NCI-H1694 treated with DMSO at 0.1 percent for 48 hours (cell line): ENCODE measurements at places on chromosomes 4 and X.
A peak's percentile ranks its signal among the peaks of the same experiment; 100 is the strongest.

- DNase-seq = no peak
These were observed 134.1 kb upstream of the MAP3K15 start for GRCh38 chrX:19649226-19649995.

GRCh38 chr4:184273166-184274147 lies 55.8 kb upstream of the ENPP6 start:
- DNase-seq = no peak

DNA sequence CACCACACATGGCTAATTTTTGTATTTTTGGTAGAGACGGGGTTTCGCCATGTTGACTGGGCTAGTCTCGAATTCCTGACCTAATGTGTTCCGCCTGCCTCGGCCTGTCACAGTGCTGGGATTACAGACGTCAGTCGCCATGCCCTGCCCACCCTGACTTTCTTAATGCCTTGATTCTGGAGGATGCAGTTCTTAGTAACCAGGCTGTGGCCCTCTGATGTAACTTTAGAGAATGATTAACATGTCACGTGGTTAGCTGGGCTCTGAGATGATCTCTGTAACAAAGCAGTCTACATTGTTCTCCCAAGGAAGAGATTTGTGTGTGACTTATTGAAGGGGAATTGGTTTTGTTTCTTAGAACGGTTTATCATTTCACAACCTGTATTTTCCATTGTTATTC lies 30.6 kb downstream of the ANK2 start:
- DNase-seq = no peak

GRCh38 chr4:119725011-119725410 lies 96.4 kb upstream of the PDE5A start:
- DNase-seq = no peak

DNA sequence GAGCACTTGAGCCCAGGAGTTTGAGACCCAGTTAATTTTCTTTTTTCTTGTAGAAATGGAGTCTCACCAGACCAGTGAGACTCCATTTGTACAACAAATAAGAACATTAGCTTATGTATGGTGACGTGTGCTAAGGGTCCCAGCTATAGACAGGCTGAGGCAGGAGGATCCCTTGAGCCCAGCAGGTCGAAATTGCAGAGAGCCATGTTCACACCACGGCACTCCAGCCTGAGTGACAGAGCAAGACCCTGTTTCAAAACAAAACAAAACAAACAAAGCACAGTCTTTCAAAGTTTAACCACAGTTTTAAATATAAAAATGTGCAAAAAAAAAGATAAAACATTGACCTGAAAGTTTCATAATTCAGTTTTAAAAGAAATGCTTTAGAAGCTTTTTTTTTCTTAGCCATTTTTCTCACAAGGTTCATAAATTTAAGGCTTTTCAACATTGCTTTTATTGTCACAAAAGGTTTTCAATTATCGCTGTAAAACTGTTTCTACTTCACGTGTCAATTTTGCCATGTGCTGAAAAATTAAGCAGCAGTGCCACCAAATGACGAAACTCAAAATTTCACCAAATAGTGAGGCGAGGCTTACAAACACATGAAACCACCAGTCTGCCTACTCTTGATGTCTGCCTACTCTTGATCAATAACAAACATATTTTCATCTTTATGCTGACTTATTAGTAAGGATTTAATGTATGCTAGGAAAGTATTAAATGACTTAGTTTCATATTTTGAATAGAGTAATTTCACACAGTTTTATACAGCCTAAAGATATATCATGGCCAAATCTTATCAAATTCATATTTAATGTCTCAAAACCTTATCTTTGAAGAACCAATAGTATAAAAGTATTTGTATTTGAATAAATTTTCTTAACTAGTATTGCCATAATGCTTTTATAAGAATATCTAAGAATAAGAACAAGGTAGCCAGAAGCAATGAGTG lies 126.3 kb downstream of the NEK1 start:
- DNase-seq = peak; percentile 16

DNA sequence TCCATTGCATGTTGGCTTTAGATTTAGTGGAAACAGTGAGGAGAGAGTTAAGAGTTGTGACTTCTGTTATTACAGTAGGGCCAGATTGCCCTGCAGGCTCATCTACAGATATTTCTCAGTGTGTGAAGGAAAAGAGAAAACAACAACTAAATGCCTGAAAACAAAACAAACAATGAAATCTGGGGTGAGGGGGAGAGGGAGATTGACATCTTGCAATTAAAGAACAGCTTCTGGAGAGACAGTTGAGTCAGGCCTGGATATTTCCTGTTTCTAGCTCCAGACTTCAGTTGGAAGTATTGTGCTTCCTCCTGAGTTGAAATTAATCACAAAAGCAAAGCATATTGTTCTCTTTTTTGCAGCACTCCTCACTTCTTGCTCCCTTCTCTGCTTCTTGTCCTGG lies 108.3 kb upstream of the SCML1 start:
- DNase-seq = no peak

DNA sequence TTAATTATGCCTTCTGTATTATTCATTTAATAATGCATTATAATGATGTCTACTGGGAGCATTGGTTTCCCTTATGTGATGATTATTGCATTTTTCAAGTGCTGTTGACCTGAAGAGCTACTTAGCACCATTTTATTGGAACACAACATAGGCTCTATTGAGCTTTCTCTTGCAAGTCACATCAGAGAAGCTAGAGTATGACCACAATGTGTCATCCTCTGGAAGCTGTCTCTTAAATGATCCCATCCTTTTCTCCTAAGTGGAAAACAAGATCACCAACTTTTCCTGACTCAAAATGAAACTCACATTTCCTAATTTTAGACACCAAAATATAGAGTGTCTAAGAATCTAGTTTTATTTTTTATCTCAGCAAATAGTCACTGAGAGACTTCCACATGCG lies 1451.9 kb downstream of the PCDH7 start:
- DNase-seq = no peak

DNA sequence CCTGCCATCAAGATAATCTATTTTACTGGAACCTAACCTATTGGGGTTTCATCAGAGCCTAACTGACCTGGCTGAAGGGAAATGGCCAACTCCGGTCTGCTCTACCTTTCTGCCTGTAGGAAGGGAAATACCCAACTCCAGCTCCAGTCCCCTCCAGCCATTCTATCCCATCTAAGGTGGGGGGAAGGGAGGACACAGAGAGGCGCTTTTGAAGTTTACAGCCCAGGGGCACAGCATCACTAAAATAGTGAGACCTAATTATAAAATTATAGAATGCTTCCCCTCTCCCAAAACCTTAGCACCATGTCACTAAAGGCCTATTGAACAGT lies 27.8 kb upstream of the ACSL4 start:
- DNase-seq = no peak

DNA sequence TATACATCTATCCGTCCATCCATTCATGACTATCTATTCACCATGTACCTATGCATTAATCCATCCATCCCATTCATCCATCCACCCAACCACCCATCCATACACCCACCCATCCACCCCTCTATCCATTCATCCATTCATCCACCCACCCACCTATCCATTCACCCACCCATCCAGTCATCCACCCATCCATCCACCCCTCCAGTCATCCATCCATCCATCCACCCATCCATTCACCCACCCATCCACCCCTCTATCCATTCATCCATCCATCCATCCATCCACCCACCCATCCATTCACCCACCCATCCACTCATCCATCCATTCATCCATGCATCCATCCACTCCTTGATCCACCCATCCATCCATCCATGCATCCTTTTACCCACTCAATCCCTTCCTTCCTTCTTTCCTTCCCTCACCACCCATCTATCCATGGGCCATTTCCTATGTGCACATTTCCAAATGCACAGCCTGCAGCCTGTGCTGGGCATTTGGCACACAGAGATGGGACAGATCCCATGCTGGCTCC lies 100.8 kb upstream of the ADRA2C start:
- DNase-seq = no peak

- DNase-seq = no peak
These were observed 129.1 kb downstream of the ARHGAP10 start for GRCh38 chr4:147860960-147861359.

DNA sequence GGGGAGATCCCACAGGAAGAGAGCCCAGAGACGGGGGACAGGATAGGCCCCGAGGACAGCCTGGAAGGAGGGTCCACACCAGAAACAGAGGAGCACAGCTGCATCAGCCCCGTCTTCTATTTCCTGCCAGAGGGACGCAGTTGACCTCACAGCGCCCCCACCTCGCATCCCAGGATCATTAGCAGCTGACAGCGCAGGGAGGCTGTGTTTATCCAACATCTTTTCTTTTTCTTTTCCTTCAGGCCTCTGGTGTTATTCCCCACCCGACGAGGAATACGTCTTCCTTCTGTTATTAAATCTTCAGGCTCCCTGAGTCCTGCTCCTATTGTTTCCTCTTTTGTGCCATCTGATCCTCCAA lies 75.4 kb downstream of the DCHS2 start:
- no peak for DNase-seq

GRCh38 chrX:153944140-153944799 lies at the start of gene RENBP:
Gene RENBP (minus strand): TSS chrX:153944643. CDS start chrX:153944610, 33 bp downstream.
- DNase-seq = no peak

GRCh38 chr4:159105761-159106243 lies 2.9 kb downstream of the RAPGEF2 start:
- no peak for DNase-seq

- no peak for DNase-seq
These were observed 3.9 kb downstream of the FGF2 start for GRCh38 chr4:122830426-122831095.

DNA sequence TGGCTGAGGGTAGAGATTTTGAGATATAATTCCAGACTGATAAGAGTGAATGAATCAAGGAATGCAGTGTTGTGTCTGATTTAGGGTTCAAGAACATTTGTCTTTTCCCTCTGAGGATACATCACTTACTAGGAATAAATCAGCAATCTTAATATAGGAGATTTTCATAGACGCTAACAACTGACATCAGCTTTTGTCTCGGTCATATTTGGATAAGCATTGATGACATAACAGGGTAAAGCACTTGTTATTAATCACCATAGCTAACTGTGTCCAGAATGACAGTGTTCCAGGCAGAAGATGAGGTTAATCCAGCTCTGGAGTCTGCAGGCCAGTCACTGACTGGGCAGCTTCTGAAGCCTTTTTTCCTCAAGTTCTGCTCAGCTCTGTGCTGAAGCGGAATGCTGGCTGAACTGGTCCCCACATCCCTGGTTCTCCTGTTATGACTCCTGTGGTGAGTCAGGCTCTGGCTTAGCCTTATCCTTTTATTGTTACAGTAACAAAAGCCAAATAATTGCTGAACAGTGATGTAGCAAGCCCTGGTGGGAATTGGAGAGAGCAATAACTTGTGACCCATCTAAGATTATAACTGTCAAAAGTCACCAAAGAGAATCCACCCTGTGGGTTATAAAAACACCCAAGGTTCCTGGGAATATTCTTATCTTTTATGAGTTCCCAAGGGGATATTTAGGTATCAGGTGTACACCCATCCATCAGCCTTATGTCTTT lies 41.8 kb downstream of the FNIP2 start:
- DNase-seq = no peak

GRCh38 chr4:84325625-84326024 lies 173.5 kb downstream of the NKX6-1 start:
- no peak for DNase-seq
